Brain (organoid and tissue), 16 donors: ENCODE measurements at places on chromosomes 16 and 17.

GRCh38 chr17:34771891-34772290 lies 189.4 kb downstream of the CCT6B start:
- DNase-seq = no peak

GRCh38 chr17:41522301-41523224 lies 3.9 kb upstream of the KRT15 start:
- DNase-seq = no peak

- no peak for DNase-seq
Measured at GRCh38 chr17:18261146-18261515, 669 bp downstream of the MIEF2 start.

DNA sequence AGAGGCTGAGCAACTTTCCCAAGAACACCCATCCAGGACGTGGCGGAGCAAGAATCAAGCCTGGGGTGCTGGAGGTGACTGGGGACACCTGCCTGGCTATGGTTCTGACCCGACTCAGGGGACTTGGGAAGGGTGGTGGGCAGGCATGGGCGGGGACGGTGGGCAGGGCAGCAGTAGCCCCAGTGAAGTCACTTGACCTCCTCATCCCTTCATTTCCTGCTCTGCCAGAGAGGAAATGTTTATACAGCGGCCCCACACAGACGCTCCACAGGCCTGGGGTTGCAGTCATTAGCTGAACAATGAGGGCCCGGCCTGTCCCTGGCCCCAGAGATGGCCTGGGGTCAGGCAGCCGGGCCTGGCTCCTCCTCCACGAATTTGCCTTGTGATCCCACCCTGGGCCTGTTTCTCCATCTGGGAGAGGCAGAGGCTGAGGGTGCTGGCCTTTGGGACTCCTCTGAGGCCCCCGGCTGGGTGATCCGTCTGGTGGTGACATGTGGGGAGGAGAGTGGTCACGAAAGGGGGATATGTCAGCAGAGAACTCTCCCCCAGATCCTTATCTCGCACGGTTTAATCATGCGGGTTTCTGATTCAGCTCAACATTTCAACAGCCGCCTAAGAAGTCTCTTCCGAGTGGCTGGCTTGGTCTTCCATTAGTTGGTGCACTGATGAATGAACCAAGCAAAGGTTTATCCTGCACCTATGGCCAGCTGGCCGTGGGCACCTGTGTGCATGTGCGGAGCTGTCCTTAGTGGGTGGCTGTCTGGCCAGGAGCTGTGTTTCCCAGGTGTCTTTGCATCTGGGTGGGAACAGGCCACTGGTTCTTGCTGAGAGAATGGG lies 175.9 kb downstream of the IRF8 start:
- DNase-seq = no peak

DNA sequence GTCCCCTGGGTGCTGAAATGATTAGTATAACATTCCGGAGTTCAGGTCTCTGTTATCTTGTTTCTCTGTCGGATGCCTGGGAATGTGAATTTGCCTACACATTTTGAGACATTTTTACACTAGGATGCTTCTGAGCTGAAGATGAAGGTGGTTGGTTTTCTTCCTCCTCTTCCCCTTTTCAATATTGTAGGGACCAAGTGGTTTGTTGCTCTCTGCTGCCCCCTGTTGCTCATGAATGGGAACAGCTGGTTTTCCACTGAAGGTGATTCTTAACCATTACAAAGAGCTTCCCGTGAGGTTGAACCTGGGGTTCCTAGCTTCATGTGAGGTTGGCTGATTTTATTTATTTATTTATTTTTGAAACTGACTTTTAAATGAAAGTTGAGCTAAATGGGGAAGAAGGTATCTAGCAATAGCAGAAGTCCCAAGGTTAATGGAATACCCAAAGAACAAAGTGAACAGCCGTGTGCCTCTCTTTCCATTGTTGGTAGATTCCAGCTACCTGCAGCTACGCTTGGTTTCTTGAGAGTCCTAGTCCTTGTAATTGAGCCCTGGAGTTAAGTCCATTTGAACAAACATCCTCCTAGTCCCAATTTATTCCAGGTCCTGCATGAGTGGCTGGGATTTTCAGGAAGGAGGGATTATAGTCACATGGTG lies 983.9 kb upstream of the EEF2KMT start:
- peak; percentile 79 for DNase-seq

- peak; percentile 63 for DNase-seq
Measured at GRCh38 chr16:75296606-75297005, 45.2 kb upstream of the BCAR1 start.

DNA sequence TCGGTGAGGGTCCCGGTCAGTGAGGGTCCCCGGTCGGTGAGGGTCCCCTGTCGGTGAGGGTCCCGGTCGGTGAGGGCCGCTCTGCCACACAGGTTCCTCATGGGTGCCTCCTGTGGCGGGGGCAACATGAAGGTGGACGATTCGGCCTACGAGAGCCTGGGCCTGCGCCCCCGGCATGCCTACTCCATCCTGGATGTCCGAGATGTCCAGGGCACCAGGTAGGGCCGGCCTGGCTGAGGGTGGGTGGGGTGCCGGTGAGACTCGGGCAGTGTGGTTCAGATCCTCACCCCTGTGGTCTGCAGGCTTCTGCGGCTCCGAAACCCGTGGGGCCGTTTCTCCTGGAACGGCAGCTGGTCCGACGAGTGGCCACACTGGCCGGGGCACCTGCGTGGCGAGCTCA lies 9.0 kb upstream of the PRR35 start:
- no peak for DNase-seq

DNA sequence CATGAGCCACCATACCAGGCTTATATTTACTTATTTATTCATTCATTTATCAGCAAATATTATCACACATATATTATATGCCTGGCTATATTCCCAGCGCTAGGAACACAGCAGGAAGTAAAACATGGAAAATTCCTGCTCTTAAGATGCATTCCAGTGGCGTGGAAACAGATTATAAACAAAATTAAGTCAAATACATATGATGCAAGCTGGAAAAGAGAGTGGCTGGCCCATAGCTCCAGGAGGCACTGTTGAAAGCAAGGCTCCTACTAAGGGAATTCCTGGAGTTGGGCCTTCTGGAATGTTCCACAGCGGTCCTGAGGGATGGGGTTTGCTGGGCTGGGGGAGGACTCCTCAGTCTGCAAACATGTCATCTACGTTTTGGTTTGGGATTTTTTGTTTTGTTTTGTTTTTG lies 18.4 kb downstream of the ADCY9 start:
- no peak for DNase-seq

- no peak for DNase-seq
Measured at GRCh38 chr17:40895106-40895730, 10.2 kb upstream of the KRT20 start.

DNA sequence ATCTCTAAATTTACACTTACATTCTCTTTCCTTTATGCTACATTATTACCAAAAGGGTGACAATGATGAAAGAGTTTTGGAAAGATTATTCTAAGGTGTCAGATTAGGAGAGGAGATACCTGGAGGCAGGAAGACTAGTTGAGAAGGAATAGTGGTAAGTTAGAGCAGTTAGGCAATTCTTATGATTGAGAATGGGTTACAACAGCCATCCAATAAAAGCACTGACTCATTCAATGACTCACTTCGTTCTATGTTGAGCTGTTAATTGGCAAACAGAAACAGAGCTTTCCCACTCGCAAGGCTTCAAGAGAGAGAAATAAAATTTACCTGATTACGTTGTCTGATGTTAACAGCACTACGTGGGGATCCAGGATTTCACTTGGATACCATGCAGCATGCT lies 5.8 kb downstream of the NUP88 start:
- no peak for DNase-seq

- DNase-seq = peak; percentile 48
Measured at GRCh38 chr17:44829523-44830358, at the start of gene GJC1. Gene GJC1 (minus strand): TSS chr17:44830287. CDS start chr17:44805817, 24,470 bp downstream.

DNA sequence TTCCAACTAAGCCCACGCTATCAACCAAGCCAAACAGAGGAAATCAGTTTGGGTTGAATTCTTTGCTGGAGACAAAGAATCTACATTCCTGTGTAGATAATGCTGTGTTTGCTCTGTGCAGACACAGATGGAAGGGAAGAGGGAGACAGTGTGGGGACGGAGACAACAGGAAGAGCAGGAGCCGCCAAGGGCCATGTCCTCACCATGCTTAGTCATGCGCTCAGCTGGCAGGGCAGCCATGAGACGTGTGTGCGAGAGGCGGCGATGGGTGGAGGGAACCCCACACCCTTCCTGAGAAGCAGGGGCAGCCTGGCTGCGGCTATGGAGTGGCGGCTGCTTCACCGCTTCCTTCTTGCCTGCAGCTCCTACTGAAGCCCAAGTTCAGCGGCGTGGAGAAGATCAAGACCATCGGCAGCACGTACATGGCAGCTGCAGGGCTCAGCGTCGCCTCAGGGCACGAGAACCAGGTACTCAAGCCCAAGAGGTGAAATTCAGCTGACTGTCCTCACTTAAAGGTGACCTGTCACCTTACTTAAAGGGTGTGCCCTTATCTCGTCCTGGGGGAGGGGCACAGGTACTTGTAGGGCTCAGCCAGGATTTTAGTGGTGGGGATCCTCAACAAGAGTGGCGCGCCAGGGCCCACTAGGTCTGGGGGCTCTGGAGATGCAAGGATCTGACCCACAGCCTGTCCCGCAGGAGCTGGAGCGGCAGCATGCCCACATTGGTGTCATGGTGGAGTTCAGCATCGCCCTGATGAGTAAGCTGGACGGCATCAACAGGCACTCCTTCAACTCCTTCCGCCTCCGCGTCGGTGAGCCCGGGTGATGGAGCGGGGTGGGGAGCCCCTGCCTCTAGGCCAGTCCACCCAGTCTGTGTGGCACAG lies 47.5 kb downstream of the ADCY7 start:
- DNase-seq = no peak

DNA sequence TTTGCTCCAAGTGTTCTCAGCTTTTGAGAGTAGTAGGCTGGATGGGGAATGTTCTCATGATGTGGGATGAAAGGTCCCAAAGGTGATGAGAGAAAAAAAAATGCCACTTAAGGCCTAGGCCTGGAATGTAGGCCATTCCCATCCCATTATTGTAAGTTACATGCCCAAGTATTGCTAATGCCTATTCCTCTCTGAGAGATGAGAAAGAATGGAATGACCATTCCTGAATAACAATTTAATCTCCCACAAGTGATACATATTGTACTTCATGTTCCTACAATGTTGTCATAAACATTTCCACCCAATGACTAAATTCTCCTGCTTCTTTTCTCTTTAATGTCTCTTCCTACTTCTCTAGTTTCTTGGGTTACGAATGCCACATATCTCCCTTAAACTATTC lies 102.8 kb upstream of the KCNJ16 start:
- DNase-seq = no peak

DNA sequence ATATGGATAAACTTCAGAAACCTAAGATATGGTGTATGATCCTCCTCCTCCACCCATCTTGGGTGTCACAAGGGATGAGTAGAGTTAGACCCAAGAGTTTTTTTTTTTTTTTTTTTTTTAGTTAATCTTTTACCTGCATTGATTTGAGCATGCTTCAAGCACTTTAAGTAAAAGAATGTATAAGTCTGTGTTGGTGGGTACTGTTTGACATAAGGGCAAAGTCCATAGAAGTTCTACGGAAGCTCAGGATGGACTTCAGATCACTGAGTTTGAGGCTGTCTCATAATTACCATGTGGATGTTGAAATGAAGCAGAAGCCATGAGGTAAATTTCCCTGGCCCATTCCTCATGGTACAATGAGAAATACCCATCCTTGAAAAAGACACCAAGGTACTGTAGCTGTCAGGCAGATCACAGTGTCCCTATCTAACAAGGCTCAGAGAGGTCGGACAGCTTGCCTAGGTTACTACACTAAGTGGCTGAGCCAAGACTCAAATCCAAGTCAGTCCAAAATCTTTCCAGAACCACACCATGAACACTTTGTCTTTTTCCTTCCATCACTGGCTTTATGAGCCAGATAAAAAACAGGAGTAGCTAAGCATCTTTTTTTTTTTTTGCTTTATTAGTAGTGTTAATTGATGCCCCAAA lies 962.8 kb downstream of the CDH11 start:
- no peak for DNase-seq

GRCh38 chr17:4566785-4567184 lies 6.4 kb upstream of the GGT6 start:
- peak; percentile 36 for DNase-seq

DNA sequence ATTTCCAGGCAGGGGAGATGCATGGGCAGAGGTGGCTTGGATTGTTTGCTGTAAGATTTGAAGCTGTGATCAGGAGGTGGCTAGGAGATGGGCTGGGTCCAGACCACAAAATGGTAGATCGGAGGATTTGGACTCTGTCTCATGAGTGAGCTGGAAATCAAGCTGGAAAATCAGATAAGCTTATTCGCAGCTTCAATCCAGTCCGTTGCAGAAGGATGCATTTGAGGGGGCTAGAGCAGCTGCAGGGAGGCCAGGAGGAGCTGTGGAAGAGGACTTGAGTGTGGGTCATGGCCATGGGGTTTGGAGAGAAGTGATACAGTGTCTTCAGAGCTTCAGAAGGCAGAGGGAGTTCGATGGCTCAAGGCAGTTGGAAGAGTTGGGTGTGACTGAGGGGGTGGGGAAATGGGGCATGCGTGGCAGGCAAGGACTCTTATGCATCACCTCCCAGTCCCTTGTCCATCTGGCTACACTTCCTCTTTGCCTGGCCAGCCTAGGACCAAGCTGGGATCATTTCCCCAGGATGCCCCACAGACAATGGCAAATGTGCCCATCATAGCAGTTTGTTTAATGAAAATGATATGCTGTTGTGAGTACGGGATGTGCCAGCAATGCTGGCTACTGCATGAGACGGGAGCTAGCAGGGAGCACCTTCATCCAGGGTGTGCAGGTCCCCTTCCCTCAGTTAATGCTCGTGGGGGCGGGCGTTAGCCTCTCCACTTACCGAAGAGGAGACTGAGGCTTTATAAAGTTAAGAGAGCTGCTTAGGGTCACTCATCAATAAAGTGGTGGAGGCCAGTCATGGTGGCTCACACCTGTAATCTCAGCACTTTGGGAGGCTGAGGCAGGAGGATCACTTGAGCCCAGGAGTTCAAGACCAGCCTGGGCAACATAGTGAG lies 20.6 kb downstream of the QPRT start:
- DNase-seq = no peak

- DNase-seq = peak; percentile 34
Measured at GRCh38 chr17:37110746-37111145, 162.0 kb downstream of the AATF start.

- no peak for DNase-seq
Measured at GRCh38 chr16:88367560-88367959, 15.2 kb upstream of the ZNF469 start.

DNA sequence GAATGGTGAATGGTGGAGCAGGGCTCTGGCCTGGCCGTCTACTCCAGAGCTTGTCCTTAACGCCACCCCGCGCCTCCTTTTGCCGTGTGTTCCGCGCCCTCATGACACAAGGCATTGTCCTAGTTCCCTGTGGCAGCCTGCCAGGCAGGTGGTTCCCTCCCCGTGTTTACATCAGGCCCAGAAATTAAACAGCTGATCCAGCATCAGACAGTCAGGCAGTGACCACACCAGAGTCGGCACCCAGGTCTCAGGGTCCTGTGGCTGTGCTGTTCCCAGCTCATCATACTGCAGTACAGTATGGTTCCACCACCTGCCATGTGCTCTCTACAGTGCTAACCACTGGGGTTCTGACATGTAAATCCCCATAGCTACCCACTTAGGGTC lies 119.7 kb downstream of the RAB11FIP4 start:
- DNase-seq = no peak

- DNase-seq = no peak
Measured at GRCh38 chr17:32268734-32269288, 3.2 kb downstream of the RHBDL3 start.

- DNase-seq = no peak
Measured at GRCh38 chr17:30232824-30233427, 2.6 kb downstream of the SLC6A4 start.

GRCh38 chr17:81315129-81315884 lies 20.2 kb upstream of the SLC38A10 start:
- no peak for DNase-seq

- DNase-seq = no peak
Measured at GRCh38 chr16:20430948-20431347, 20.4 kb upstream of the ACSM2A start.

- DNase-seq = no peak
Measured at GRCh38 chr16:65308506-65308905, 186.6 kb upstream of the CDH11 start.
